ENCODE measurements at places on chromosomes 3 and 15. TPM values are rescaled to one million over a fixed set of nuclear protein-coding genes. Genes with fewer than 3 reads are reported as not detected.

SPTBN5 gene
- 5.2 TPM for total RNA-seq

NEIL1 gene
- total RNA-seq = 16.7 TPM

SEMA3F gene
- total RNA-seq = 47.1 TPM

DPPA2 gene
- total RNA-seq = not detected

TEX55 gene
- total RNA-seq = not detected

CPLX3 gene
- total RNA-seq = not detected

IQCF6 gene
- total RNA-seq = not detected

CSNK1G1 gene
- 41.1 TPM for total RNA-seq

ANP32A gene
- 46.6 TPM for total RNA-seq

MYO1E gene
- 135 TPM for total RNA-seq

Measured in bladder microvascular endothelial cell (primary cell).